ENCODE measurements at places on chromosomes 16 and 17.

GRCh38 chr17:21374441-21375161 lies 1.6 kb upstream of the KCNJ12 start:
- peak; percentile 37 for DNase-seq

DNA sequence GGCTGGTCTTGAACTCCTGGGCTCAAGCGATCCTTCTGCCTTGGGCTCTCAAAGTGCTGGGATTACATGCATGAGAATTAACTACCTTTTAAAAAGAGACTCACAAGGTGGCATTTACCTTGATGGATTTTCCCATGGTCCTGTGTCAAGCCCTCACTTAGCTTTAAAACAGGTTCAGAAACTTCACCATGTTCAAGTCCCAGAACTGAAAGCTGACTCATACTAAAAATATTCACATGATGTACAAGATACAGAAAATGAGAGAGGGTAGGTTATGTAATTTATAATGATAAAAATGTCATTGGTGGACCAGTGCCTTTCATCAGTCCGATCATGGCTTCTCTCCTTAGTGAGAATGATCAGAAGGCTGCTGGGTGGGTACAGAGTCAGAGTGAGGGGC lies 4.3 kb upstream of the AKAP1 start:
- no peak for DNase-seq

GRCh38 chr17:82655038-82655479 lies 6.8 kb upstream of the WDR45B start:
- DNase-seq, result peak; percentile 59

- DNase-seq, result peak; percentile 6
Observed at GRCh38 chr17:61786088-61786487, 77.2 kb downstream of the BRIP1 start.

DNA sequence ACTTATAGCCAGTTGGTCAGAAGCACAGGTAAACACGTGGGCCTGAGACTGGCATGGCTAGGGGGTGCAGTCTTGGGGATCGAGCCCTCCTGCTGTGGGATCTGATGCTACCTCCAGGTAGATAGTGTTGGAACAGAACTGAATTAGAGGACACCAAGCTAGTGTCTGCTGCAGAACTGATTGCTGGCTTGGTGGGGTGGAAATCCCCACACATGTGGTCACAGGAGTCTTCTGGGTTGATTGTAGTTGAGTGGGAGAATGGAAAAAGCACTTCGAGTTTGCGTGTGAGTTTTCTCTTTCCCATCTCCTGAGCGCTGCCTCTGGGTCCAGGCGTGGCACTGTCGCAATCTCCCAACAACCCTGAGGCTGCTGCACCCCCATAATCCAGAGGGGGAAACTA lies 8.0 kb upstream of the SPATA32 start:
- no peak for DNase-seq

DNA sequence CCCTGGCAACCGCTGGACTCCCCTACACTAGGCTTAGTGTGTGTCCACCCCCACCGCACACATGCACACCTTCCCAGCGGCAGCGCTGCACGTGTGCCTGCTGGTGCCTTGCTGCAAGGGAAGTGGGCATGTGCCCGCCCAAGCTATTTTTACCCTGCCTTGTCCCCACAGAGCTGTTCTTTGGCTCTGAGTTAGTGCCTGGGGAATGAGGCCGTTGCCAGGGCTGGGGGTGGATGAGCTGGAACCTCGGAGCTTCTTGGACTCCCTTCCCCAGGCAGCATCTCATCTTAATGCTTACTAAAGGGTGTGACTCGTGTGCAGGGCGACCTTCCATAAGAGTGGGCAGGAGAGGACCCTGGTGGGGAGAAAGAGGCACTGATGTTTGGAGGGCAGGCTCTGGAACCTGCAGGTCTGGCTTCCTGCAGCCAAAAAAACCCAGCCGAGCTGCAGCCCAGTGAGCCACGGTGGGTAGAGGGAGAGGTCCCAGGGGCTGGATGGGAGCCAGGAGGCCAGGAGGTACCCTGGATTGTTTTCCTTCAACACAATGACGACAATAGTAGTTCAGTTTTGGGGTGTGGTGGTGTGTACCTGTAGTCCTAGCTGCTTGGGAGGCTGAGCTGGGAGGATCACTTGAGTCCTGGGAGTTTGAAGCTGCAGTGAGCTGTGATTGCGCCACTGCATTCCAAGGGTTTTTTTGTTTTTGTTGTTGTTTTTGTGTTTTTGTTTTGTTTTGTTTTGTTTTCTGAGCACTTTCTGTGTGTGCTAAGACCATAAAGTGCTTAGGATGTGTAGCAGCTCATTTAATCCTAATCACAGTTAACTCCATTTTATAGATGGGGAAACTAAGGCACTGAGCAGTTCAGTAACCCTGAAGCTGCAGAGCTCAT lies 119.1 kb downstream of the RAB11FIP4 start:
- DNase-seq, result no peak

GRCh38 chr16:64617836-64618476 lies 503.9 kb downstream of the CDH11 start:
- DNase-seq, result no peak

GRCh38 chr16:75908331-75909117 lies 182.2 kb upstream of the CPHXL start:
- DNase-seq, result no peak

GRCh38 chr16:86073763-86074493 lies 175.0 kb downstream of the IRF8 start:
- no peak for DNase-seq

DNA sequence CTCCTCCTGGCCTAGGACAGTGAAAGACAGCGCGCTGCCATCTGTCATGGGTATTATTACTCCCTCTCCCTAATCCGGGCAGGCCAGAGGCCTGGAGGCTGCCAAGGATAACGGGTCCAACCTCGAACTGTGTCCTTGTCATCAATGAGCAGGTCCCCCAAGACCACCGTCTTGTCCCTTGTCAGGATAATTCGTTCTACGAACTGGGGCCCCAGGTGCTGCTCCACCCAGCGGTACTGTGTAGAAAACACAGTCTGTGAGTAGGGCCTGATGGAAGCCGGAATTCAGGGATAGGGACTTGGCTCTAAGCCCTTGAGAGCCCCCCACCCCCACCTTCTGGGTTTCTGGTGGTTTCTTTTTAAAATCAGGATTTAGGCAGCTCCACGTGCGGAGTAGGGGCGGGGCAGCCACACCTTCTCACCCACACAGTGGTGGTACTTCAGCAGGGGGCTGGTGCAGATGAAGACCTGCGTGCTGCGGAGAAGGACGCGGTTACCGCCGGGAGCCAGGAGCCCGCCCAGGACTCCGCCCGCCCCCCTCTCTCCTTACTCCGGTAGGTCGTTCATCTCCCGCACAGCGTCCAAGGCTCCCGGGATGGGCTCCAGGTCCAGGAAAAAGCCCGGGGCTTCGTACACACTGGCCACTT lies 787 bp downstream of the NT5C start:
- DNase-seq, result no peak

DNA sequence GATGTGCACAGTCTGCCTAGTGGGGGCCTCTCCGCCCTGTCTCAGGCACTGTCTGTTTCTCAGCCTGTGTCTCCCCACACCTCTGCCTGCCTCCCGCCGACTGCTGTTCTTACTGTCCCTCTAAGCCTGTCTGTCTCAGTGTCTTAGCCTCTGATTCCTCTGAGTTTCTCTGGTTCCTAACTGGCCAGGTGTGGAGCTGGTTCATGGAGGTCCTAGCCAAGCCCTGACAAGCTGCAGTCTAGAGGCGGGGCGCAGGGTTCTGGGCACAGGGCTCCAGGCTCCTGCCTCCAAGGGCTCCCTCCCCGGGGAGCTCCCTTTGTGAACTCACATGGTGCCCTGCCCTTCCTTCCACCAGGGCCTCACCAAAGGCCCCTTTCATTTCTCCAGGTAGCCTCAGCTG lies 19.4 kb downstream of the C17orf100 start:
- no peak for DNase-seq

DNA sequence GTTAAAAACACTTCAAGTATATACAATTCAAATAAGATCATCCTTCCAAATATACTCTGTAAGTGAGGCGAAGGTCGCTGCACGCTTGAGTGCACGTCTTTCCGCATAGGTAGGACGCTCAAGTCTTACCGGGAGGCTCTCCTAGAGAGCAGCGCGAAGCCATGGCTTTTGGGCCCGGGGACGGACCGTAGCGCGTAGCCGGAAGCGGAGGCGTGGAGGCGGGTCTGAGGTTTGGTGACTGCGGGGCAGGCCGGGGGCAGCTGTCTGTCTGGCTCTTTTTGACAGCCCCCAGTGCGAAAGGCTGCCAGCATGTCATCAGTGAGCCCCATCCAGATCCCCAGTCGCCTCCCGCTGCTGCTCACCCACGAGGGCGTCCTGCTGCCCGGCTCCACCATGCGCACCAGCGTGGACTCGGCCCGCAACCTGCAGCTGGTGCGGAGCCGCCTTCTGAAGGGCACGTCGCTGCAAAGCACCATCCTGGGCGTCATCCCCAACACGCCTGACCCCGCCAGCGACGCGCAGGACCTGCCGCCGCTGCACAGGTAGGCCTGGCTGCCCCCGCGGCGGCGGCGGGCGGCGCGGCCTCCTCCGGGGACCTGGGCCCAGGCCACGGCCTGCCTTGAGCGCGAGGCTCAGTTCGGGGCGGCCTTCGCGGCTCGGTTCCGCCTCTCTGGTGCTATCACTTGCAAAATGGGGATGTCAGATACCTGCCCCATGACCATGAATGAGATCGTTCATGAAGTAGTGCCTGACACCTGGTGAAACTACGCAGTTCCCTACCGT lies at the start of gene LONP2:
Gene LONP2 (plus strand): TSS at position 221 of the 783 bp plus-strand sequence. CDS start 89 bp downstream, at position 310.
- DNase-seq, result peak; percentile 81

DNA sequence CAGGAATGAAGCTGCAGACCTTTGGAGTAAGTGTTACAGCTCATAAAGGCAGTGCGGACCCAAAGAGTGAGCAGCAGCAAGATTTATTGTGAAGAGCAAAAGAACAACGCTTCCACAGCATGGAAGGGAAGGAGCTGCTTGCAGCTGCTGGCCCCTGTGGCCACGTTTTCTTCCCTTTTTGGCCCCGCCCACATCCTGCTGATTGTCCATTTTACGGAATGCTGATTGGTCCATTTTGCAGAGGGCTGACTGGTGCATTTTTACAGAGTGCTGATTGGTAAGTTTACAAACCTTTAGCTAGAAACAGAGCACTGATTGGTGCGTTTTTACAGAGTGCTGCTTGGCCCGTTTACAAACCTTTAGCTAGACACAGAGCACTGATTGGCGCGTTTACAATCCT lies 841.5 kb downstream of the CDH11 start:
- DNase-seq, result no peak

GRCh38 chr17:81867170-81867990 lies 3.8 kb downstream of the ARHGDIA start:
- DNase-seq, result peak; percentile 61

- no peak for DNase-seq
Observed at GRCh38 chr16:67766291-67766690, 40.1 kb downstream of the RANBP10 start.

GRCh38 chr16:77470851-77471250 lies 36.0 kb upstream of the ADAMTS18 start:
- DNase-seq, result no peak

DNA sequence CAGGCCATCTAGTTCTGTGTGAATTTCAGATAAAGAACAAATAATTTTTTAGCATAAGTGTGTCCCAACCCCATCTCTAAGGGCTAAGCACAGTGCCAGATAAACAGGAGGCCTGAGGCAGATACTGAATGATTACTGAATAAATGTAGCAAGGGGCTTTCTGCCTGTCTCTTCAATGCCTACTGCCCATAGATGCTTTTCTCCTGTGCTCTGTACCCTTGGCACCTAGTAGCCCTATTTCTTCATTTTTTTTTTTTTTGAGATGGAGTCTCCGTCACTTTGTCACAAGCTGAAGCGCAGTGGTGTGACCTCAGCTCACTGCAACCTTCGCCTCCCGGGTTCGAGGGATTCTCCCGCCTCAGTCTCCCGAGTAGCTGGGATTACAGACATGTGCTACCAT lies 25.3 kb downstream of the IGFBP4 start:
- no peak for DNase-seq

GRCh38 chr16:70476272-70477020 lies 22.1 kb downstream of the FCSK start:
- peak; percentile 95 for DNase-seq
